Activated CD8-positive, alpha-beta memory T cell treated with anti-CD3 and anti-CD28 coated beads for 1 hour (primary cell): ENCODE measurements at places on chromosomes 3 and 15.

GRCh38 chr15:52052066-52052935 lies 33.3 kb downstream of the MAPK6 start:
- DNase-seq = no peak

DNA sequence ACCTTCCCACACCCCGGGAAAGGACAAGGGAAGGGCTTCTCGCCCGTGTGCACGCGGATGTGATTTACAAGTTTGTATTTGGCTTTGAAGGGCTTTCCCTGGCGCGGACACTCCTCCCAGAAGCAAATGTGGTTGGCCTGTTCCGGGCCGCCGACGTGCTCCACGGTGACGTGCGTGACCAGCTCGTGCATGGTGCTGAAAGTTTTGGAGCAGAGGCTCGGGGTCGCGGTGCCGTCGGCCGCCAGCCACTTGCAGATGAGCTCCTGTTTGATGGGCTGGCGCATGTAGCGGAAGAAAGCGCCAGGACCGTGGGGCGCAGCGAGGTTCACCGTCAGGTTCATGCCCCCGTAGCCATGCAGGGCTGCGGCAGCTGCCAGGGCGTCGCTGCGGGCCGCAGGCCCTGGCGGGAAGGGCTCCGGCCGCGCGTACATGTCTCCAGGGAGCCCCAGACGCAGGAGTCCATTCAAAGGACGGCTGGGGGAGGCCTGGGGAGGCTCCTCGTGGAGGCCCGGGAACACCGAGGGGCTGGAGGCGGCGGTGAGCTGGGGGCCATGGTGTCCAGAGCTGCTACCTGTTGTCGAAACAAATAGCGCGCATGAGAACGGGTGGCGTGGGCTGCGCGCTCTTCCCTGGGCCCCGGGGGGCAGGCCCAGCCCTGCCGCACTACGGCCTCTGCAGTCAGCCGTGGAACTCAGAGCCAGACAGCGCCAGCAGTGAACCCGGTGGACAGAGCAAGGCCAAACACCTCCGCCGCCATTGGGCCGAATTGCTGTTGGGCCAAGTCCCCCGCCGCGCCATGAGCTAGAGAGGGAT lies 10.2 kb downstream of the ZIC4 start:
- DNase-seq = no peak

DNA sequence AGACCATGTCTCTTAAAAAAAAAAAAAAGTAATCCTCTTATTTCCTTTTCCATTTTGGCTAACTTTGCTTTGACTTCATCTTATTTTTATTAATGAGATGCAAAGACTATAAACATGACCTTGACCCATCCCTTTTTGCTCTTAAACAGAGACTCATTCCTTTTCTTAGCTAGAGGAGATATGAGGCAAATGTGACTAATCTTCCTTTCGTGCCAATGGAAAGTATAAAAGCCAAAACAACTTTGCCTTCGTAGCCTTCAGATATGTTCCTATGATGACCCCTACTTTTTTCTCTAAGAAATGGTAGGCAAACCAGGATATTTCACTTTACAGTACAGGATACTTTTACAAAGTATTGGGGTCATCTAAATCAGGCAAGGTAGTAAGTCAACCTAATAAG lies 36.9 kb upstream of the GOLGB1 start:
- no peak for DNase-seq

DNA sequence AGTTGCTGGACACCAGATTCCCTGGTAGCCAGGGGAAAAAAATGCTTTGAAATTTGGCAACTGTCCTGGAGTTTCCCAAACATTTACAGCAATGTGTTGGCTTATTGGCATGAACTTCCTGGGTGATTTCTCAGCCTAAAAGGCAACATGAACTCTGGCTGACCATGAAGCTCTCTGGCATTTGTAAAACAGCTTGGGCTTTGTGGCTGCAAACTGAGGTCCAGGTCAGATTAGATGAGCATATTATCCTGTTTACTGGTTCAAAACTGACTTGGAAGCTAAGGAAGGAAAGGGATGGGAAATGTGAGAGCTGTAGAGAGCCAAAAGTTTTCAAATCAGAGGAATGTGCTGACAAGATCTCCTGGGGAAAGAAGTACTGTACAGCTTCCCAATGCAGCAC lies 139.0 kb downstream of the P3H2 start:
- no peak for DNase-seq

- no peak for DNase-seq
Measured at GRCh38 chr3:12228461-12228860, 60.4 kb upstream of the PPARG start.

GRCh38 chr3:82410366-82410765 lies 648.9 kb upstream of the GBE1 start:
- DNase-seq = no peak

DNA sequence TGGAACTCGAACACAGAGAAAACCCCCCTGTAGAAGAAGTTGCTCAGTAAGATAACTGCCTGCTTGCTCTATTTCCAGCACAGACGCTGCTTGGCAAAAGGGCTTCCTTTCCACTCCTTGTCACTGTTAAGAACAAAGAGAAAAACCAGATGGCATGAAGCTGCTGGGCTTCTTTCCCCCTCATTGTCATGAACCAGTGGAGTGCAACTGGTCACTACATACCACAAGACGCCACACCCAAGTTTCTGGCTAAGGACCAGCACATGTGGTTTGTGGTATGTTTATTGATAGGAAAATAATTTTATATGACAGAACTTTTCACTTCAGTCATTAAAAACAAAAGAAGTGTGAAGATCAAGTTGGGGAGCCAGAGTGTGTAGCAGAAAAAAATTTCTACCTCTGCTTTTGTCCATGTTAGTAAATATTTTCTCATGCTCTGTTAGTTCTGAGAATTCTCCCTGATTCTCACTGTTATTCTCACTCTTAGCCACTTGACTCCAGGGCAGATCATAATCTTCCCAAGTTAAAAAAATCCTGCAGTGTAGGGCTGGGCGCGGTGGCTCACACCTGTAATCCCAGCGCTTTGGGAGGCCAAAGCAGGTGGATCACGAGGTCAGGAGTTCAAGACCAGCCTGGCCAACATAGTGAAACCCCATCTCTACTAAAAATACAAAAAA lies 37.9 kb downstream of the CLK3 start:
- DNase-seq = no peak

DNA sequence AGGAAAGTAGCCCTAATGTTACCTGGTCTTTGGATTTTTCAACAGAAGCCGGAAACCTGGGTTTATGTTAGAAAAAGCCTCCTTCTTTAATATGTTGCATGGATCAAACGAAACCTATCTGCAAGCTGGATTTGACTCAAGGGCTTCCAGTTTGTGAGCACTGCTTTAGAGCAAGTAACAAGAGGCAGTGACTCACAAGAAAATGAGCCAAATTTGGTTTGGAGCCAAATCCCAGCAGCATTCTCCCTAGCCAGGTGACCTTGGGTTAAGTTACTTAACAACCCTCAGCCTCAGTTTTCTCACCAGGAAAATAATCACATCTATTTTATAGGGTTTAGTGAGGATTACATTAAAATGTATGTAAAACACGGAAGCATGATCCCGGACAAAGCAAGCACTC lies 215.2 kb upstream of the PRICKLE2 start:
- DNase-seq = no peak

DNA sequence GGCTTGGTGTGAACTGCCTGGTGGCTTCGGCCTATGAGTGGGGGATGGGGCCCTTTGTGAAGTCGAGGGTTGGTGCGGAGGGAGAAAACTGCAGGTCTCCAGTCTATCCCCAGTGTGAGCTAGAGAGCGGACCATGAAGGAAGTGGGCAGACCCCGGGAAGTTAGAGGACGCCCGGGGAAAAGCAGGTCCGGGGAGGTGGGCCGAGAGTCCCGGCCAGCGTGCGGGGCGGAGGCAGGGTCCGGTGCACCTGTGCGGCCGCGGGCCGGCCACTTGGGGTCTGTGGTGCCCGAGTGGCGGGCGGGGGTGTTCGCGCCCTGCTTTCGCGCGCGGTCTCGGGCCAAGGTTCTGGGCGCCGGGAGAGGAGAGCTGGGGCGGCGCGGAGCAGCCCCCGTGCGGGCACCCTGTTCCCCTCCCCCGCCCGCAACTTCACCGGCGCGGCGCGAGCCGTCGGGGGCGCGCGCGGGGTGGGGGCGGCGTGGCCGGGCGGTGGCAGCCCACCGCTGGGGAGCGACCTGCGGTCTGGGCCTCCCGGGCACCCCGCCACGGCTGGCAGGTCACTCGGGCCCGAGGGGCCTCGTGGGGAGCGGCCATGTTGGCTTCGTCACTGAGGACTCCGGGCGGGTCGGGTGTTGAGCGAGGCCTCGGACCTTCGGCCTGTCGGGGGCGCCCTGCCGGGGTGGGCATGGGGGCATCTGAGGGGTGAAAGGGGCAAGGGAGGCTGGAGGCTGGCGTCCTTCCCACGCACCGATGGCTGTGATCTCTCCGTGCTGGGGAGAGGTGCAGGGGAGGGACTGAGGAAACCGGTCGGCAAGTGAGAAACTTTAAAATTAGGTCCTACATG lies 4.8 kb downstream of the UBE2E1 start:
- DNase-seq = peak; percentile 8

- no peak for DNase-seq
Measured at GRCh38 chr3:124784686-124785382, 54.6 kb downstream of the UMPS start.

DNA sequence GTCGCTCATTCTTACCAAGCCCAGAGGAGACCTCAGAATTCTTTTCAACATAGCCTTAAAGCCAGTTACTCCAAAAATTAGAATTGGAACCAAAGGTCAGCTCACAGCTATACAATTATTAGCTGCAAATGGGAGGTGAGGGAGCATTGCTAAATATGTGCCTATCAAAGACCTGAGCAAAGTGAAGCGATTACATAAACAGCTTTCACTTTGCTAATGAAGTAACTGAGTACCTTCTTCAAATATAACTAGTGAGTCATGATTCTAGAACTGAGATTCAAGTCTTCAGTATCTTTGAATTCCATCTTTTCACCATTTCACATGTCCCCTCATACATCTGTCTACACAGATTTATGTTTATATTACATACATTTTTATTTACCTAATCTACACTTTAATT lies 122.6 kb downstream of the P2RY1 start:
- DNase-seq = no peak

DNA sequence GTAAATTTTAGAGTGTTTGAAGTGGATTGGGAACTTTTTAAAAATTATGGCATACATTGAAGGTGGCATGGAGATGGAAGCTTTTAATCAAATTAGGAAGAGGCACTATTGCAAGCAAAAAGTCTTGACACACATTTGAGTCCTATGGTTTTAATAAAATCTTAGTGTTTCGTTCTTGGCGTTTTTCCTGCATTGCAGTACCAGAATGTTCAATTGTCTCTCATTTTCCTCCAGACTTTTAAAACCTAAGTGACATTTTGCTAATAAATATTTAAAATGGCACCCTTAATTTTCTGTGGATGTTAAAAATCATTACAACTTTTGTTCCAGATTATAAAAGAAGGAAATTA lies 2.2 kb downstream of the TGFBR2 start:
- no peak for DNase-seq
